ENCODE measurements at places on chromosomes 1 and 21.

GRCh38 chr1:154730259-154730658 lies 122.3 kb upstream of the ADAR start:
- DNase-seq, result no peak

DNA sequence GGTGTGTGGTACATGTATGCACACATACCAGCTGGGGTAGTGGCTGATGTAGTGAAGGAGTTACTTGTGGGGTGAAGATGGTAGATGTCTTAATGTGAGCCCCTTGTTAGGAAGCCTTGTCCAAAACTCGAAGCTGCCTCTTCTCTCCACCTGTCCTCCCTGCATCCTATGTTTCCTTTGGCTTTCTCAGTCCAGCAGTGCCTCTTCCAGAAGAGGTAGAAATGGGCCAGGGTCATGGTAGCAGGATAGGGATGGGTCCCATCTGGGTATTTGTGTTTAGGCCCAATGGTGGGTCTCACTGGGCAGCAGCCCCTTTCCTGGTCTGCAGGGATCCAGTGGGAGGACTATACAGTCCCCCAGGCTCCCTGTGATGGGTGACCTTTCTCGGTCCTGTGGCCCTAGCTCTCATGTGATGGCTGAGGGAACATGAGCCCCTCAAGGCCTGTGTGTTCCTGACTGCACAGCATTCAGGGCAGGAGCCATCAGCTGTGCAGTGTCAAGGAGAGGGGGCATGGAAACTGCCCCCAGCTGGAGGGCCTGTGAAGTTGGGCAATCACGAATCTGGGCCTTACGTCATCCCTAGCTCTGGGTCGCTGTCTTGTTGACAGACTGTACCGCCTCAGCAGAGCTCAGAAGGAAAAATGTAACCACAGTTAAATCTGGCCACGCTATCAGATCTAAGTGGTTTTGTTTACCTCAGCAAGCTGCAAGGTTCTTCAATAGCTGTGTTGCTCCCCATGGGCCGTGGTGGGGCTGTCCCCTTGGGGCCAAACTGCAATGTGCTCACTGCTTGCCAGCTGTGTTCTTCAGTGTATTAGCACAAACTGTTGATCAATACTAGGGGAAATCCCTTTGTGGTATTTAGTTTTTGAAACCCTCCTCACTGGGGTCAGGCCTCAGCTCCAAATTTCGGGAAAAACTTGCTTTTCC lies 82.7 kb downstream of the NOS1AP start:
- DNase-seq, result no peak

DNA sequence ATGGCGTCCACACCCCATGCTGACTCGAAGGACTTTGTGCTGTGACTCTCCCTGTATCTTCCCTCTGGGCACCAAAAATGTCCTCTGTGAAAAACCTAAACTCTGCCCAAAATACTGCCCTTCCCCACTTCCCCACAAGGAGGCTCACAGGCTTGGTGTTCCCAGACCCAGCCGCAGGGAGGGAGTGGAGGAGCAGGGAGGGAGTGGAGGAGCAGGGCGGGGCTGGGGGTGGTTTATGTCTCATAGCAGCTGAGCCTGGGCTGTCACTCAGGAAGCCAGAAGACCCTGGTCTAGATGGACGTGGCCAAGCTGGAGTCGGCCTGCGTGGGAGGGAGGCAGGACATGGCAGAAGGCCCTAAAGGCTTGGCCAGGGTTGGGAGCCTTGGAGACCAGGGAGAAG lies 461.7 kb downstream of the PTPRU start:
- peak; percentile 50 for DNase-seq

DNA sequence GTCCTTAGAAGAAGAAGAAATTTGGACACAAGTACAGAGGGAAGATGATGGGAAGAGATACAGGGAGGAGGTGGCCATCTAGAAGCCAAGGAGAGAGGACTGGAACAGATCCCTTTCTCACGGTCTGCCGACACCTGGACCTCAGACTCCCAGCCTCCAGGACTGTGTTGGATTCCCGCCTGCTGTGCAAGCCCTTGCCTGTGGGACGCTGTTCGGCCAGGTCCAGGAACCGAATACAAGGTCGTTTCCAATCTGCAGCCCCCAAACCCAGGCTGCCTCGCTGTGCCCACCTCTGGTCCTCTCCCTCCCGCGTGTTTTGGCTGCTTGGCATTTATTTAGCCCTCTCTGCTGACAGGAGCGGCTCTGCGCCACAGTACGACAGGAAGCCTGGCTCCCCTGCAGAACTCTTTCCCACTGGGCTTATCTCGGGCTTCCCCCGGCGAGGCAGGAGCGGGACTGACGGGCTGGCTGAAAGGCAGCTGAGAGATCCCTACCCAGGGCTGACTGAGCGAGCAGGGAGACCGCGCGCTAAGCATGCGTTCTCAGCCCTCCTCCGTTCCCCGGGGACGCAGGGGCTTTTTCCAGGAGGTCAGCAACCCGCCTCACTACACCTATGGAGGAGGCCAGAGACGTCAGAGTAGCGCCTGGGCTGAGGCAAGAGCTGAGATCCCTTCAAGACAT lies 238.4 kb downstream of the TNR start:
- DNase-seq, result no peak

- DNase-seq, result no peak
Observed at GRCh38 chr1:230212405-230212936, 145.4 kb downstream of the GALNT2 start.

DNA sequence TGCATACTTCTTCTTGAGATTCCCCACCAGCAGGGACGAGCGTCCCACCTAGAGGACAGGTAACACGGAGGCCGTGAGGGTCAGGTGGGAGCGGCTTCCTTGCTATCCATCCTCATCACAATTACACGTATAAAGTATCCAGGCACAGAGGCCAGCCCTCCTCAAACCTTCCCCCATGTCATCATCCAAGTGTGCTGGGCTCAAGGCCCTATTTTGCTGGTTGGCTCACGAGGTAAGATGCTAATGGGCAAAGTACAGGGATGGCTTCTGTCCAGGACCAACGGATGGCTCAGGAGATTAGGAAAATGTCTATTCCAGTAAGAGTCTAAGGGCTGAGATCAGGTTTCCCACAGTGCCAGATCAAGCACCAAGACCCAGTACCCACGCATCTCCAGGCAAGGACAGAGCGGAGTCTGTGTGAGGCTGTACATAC lies 11.5 kb upstream of the A3GALT2 start:
- DNase-seq, result no peak
